ENCODE measurements at places on chromosomes 5 and 9.

- no peak for DNase-seq
Measured at GRCh38 chr9:74140141-74140540, 357.0 kb upstream of the RORB start.

- DNase-seq = no peak
Measured at GRCh38 chr5:2387250-2387633, 364.2 kb downstream of the IRX2 start.

DNA sequence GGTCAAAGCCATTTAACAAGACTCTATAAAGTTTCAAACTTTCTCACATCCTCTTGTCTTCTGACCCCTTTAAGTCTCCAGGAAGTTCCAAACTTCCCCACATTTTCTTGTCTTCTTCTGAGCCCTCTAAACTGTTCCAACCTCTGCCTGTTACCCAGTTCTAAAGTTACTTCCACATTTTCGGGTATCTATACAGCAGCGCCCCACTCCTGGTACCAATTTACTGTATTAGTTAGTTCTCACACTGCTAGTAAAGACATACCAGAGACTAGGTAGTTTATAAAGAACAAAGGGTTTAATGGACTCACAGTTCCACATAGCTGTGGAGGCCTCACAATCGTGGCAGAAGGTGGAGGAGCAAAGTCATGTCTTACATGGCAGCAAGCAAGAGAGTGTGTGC, 23.3 kb upstream of the PRLR start:
- DNase-seq = no peak

DNA sequence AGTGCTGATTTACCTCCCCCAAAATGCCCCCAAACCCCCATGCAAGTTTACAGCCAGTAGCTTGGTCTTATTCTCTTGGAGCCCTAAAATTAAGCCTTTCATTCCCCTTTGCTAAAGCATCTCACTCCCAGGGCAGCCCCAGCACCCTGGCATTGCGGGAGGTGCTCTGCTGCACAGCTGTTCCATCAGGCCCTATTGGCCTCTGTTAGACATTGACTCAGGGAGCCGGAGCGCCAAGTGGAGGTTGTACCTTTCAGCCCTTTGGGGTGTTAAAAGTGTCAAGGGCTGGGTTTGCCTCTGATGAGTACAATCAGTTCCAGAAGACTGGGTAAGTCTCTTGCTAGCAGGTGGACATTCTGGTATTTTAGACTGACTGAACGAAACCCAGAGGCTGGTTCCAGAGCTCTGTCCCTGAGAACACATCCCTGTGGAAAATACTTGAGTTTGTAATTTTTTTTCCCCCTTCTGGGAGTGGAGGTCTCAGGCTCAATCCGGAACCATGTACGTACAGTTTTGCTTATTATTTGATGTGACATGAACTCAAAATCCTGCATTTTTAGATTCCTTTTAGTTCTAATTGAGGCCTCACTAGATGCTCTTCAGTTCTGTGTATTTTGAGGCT, 102.4 kb downstream of the UBE2R2 start:
- no peak for DNase-seq

DNA sequence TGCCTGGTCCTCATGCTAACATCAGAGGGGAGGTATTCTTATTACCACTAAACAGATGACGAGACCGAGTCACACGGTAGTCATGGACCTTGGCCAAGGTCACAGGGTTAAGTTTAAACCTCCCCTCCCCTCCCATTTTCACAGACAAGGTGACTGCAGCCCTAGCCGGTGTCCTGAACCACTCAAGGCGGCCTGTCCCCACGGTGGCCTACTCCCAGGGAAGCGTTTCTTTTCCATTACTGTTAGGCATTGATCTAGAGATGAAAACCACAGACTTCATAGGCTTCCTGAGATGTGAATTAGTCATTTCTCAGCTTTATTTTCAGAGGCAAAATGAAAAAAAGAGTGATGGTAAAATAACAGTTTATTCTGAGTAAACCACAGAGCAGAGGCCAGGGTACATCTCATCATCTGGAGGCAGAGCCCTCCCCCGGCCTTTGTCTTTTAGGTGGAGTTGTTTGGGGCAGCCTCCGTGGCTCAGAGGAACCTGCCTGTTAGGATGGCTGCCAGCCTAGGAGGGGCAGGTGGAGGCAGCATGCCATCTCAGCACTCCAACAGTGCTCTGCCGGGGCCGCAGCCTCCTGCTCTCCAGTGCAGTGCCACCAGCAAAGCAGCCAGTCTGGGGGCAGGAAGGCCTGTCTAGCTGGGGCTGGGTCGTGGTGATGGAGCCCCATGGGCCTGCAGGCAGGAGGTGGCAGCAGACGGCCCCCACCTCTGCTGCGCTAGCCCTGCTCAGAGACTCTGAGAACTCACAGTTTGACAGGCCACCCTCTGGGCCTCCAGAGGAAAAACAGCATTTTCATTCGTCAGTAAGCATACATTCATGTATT, 71.2 kb downstream of the RAPGEF1 start:
- DNase-seq = no peak

- DNase-seq = no peak
Measured at GRCh38 chr5:55033568-55033967, 9.5 kb downstream of the GZMK start.

DNA sequence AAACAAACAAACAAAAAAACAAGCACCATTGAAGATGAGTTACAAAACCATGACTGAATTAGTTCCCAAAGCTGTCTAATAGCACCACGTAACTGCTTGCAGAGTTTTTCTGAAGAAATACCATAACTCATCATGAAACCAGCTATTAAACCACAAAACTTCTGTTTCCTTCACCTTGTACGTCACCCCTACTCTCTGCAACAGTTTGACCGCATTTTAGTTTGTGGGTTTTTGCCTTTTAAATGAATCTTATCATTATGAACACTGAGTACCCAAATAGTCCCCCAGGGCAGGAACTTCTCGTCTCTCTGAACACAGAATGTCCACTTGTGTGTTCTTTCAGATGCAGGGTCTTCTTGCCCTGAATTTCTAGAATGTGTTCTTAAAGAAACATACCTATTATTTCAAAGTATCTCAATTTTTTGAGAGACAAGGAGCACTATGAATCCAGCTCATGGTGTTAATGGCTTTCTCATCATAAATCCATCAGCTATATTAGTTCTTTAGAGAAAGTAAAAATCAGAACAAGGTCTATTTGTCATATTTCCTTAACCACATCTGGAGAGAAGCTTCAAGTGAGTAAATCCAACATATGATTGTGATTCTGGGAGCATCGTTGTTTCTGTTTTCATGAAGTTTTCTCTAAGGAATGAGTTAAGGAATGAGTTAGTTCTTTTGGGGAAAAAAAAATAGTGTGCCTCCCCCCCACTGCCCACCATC, 210.6 kb downstream of the AUH start:
- DNase-seq = no peak

- no peak for DNase-seq
Measured at GRCh38 chr5:72624641-72625236, 117.5 kb upstream of the ZNF366 start.

GRCh38 chr5:93018461-93018860, 562.6 kb downstream of the NR2F1-AS1 start:
- DNase-seq = no peak

DNA sequence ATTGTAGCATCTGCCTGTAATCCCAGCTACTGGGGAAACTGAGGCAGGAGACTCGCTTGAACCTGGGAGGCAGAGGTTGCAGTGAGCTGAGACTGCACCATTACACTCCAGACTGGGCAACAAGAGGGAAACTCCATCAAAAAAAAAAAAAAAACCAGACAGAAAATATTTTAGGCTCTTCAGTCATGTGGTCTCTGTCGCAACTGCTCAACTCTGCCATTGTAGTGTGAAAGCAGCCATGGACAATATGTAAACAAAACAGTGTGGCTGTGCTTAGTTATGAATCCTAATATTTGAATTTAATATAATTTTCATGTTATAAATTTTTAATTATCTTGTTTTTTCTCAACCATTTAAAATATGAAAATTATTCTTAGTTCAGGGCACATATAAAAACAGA, 38.4 kb downstream of the ZFAND5 start:
- no peak for DNase-seq

DNA sequence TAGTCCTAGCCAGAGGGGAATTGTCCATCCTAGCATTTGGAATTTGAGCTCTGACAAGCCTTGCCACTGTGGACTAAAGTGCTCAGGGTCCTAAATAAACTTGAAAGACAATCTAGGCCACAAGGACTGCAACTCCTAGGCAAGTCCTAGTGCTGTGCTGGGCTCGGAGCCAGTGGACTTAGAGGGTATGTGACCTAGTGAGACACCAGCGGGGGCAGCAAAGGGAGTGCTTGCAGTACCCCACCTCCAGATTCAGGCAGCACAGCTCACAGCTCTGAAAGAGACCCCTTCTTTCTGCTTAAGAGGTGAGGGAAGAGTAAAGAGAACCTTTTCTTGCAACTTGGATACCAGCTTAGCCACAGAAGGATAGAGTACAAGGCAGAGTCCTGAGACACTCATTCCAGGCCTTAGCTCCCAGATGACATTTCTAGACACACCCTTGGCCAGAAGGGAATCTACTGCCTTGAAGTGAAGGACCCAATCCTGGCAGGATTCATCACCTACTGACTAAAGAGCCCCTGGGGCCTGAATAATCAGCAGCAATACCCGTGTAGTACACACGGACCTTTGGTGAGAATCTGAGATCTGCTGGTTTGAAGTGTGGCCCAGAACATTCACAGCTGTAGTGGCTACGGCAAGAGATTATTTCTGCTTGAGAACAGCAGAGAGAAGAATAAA, 164.6 kb downstream of the CCDC171 start:
- no peak for DNase-seq

DNA sequence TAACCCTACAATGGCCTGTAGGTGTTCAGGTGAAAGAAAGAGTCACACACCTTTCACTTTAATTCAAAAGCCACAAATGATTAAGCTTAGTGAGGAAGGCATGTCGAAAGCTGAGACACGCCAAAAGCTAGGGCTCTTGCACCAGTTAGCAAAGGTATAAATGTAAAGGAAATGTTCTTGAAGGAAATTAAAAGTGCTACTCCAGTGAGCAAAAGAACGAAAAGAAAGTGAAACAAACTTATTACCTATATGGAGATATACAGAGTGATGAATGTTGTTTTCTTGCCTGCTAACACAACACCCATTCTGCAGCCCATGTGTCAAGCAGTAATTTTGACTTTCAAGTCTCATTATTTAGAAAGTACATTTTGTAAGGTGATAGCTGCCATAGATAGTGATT, 254.2 kb upstream of the SLC24A2 start:
- DNase-seq = no peak

- no peak for DNase-seq
Measured at GRCh38 chr5:6448622-6449464, at the start of gene UBE2QL1. TSS of gene UBE2QL1 (plus strand) at chr5:6448859. CDS start at chr5:6448894, 35 bp downstream.

DNA sequence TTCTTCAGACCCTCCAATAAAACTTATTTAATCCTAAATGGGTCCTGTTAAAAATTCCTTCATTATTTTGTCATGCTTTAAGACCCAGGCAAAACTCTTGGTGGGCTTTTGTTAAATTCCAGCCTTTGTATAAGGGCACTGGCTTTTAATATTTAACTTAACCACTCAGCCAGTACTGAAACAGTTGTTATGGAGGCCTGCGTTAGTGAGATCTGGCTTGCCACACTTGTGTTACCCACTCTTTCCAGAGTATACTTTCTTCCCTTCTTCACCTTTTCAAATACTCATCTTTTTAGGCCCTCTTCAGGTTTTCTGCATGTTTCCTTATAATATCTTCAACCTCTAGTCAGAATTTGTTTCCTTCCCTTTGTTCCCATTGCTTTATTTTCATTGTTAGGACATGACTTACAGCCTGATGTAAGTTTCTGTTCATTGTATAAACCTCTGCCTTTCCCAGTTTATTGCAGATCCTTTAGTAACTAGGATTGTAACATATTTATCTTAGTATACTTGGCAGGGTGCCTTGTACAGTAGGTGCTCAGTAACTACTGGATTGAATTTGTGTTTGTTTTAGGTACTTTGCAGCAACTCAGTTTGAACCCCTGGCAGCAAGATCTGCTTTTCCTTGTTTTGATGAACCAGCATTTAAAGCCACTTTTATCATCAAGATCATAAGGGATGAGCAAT, 48.8 kb downstream of the LNPEP start:
- DNase-seq = no peak

- DNase-seq = no peak
Measured at GRCh38 chr5:132420706-132421272, 51.3 kb downstream of the SLC22A5 start.

GRCh38 chr5:170357955-170358444, 31.2 kb downstream of the KCNMB1 start:
- DNase-seq = peak; percentile 54

- no peak for DNase-seq
Measured at GRCh38 chr9:129685220-129685932, 19.9 kb downstream of the PRRX2 start.

GRCh38 chr9:19033015-19033414, at the start of gene SAXO1:
TSS of gene SAXO1 (minus strand) at chr9:19033209. CDS start at chr9:19032908, 301 bp downstream.
- DNase-seq = no peak

GRCh38 chr5:159910207-159910842, 6.0 kb upstream of the ADRA1B start:
- DNase-seq = no peak

DNA sequence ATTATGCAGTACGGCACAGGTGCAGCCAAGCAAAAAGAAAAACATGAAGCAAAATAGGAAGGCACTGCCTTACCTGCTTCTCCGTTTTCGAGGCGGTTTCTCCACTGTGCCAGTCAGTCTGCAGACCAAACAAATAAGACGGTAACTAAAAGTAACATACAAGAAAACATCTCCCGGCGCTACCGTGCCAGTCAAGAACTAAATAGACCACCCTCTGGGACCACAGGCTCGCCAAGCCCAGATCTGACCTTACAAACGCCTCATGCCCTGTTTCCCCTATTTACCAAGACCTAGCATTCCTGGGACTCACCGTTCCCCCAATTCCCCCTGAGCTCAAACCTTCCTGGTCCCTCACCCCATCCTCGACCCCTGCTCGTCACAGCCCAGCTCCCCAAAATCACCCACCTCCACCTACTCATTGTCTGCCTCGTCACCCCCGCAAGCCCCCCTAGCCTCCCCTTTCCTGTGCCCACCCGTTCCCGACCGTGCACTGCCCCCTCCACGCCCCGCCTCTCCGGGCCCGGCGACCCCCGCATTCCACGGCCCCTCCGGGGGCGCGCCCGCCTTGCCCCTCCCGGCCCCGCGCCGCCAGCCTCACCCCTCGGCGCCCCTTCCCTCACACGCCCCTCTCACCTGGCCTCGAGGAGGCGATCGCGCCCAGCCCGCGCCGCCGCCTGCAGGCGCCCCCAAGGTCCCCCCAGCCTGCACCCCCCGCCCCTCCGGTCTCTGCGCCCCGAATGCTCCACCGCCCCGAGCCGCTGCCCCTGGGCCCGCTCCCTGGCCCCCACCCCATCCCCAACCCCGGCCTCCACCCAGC, 560 bp downstream of the SCAI start:
- DNase-seq = no peak

GRCh38 chr5:119327018-119327417, 28.8 kb upstream of the TNFAIP8 start:
- DNase-seq = no peak

DNA sequence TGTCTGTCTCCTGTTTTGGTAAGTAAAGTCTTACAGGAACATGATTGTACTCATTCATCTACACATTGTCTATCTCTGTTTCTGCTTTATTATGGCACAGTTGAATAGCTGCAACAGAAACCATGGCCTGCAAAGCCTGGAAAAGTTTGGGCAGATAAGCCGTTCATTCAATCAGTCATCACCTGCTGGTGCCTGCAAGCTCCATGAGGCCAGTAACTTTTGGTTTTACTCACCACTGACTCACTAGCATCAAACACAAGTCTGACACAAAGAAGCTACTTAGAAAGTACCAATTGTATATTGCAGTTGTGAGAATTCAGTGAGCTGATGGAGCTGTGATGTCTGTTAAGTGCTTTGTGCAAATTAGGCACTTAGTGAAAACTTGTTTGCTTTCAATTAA, 373.6 kb upstream of the SGCD start:
- DNase-seq = no peak
